BE2C (cell line): ENCODE measurements at places on chromosomes 7 and 10.
A peak's percentile ranks its signal among the peaks of the same experiment; 100 is the strongest.

DNA sequence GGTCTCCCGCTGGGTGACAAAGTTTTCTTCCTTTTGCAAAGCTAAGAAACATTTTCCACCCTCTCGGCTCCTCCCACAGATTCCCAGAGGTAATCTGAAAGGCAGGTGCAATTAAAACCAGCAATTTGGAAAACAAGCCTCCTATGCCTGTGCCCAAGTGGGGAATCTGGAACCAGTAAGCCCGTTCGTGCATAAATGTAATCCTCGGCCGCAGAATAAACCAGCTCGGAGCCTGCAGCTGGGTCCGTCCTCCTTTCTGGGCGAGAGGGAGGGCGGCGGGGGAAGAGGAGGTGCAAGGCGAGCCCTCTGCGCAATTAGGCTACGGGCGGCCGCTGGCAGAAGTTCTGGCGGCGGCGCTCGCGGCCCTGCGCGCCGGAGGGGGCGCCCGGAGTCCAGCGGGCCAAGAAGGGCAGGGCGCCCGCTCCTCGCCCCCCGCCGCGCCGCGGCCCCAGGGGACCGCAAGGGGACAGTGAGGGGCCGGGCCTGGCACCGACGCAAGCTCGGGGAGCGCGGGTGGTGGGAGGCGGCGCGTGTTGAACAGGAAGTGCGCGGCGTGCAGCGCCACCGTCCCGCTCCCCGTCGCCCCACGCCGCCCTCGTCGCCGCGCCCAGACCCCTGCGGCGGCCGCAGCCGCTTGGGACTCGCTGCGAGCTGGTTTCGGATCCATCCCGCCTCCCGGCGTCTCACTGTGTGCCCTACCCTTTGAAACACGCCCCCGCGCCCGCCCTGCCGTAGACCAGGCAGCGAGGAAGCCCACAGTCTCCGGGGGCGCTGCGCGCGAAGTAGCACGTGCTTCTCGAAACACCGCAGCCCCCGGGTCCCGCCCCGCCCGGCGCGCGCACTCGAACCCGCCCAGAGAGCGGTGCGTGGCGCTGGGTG, at the start of gene PRKAG2:
Gene PRKAG2 (minus strand): TSS at position 217 of the 879 bp plus-strand sequence. CDS start 495 bp downstream, outside the sequence.
- DNase-seq = peak; percentile 70

- peak; percentile 60 for DNase-seq
Observed at GRCh38 chr10:29736366-29737073, 101.7 kb upstream of the SVIL start.

GRCh38 chr7:129391546-129392171, 42.6 kb upstream of the STRIP2 start:
- DNase-seq = no peak

GRCh38 chr10:26222563-26222962, 6.0 kb downstream of the GAD2 start:
- no peak for DNase-seq

DNA sequence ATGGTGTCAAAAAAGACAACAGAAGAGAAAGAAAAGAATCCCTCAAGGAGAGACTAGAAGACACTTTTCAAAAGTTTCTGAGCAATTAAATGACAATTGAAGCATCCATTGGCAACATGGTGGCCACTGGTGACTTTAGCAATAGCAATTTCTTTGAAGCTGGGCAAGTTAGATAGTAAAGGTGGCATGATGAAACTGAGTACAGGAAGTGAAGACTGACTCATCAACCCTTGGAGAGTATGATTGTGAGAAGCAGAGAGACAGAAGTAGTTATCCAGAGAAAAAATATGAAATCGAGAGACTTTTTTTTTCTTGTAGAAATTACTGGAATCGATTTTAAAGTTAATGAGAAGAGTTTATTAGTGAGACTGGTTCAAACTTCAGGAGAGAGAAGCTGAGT, 52.5 kb downstream of the DGKB start:
- no peak for DNase-seq

DNA sequence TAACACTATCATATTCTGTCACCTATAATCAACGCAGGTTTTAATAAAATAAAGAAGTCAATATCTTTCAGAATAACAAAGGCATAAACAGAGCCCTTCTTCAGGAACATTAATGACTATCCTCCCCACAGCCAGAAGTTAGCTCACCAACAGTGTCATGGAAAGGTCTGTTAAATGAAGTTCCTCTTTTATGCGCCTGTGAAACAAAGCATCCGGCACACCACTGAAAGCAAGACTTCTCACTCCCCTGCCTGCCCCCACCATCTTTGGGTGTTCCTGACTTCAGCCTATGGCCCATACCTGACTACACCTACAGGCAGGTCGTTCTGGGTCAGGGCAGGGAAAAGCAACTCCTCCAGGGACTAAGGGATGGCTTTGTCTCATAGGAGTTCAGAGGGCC, 205.4 kb downstream of the FANK1 start:
- DNase-seq = no peak

DNA sequence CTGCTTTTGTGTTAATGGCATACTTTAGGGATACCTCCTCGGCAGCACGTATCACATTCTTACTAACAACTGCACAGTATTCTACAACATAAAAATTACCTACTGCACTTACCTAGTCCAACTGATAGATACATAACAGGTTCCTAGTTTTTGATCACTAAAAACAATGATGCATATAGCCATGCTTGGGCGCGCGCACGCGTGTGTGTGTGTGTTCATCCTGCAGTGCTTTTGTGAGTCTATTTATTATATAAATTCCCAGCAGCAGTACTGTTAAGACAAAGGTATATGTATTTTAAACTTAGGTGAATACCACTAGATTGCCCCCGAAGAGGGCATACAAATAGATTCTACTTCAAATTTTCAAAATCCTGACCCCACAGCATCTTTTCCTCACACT, 181.4 kb downstream of the ELMO1 start:
- DNase-seq = no peak

DNA sequence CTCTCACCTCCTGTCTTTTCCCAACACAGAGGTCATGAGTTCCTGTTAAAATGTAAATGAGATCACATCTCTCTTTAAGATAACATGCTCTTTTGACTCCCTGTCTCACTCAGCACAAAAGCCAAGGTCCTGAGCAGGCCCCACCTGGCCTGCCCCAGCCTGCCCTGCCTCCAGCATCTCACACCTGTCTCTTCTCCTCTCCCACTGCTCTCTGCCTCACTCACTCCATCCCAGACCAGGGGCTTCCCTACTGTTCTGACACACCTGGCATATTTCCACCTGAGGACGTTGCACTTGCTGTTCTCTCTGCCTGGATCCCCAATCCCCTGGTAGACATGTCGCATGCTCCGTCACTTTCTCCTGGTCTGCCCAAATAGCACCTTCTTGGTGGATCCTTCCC, 285.0 kb upstream of the ZMIZ1 start:
- DNase-seq = no peak

DNA sequence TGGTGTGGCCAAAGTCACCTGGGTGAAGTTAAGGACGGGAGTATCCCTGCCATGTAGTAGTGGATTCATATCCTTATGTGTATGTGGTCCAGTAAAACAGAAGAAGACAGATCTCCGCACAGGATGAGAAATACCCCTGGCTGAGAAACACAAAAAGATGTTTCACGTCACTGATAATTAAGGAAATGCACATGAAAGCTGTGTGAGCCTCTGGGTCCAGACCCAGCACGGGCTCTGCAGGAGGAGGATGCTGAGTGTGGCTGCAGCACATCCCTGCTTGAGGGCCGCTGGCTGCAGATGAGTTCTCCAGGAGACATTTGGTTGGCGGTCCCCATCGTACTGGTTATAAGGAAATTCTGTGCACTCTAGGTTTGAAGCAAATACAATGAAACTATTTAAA, 8.2 kb upstream of the SUN1 start:
- DNase-seq = no peak

GRCh38 chr10:14772399-14772798, 2.3 kb downstream of the FAM107B start:
- no peak for DNase-seq

GRCh38 chr10:99536338-99537085, 3.8 kb downstream of the NKX2-3 start:
- DNase-seq = no peak

DNA sequence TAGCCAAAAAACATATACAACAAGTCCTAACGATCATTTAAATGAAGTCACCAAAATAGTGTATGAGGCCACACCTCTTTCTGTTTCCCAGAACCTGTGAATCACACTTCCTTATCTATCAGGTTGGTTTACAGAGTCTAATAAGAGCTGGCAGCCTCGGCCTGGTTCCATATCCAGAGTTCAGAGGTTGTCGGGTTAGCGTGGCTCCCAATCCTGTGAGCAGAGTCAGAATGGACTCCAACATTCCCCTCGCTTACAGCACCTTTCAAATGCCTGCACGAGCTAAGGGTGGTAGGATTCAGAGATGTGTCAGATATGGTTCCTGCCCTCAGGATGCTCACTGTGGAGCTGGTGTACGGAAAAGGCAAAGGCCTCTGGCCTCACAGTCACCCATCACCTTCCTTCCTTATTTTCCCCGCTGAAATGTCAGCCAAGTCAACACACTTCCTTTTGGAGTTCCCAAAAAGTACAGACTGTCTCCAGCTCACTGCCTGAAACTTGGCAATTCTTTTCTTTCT, 6.0 kb downstream of the IL15RA start:
- no peak for DNase-seq

DNA sequence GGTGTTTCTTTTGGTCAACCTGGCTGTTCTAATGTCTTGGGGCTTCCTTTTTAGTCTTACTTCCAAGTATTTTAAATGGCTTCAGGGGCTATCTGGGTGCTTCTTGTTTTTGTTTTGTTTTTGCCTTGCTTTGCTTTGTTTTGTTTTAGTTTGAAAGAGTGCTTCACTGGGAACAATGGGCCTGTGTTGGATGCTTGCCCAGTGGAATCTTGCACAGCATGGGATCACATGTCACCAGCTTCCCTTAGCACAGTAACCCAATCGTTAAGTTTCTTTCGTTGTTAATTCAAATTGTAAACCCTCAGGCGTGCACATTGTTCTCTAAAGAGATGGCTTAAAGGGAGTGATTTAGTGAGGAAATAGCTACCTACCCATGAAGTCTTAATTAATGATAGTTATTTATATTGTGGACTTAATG, 8.9 kb downstream of the COL17A1 start:
- DNase-seq = no peak

GRCh38 chr10:49653273-49653929, 26.1 kb upstream of the C10orf53 start:
- DNase-seq = no peak

GRCh38 chr10:58712982-58713381, 200.3 kb downstream of the BICC1 start:
- DNase-seq = no peak

DNA sequence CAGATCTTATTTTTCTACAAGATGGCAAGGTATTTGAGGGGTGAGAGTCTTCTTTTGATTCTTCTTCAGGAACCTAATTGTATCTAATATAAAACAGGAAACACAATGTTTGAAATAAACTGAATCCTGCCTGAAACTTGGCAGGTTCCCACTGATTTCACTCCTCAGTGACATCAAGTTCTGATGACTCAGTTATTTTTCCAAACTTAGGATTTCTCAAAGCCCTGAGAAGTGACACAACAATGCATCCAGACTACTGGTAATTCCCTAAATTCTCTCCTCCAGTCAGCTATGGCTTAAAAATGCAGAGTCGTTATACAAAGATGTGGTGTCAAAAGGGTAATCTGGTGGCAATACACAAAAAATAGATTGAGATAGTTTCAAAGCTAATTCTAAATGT, 80.9 kb downstream of the ABLIM1 start:
- no peak for DNase-seq

- no peak for DNase-seq
Observed at GRCh38 chr10:24569828-24570657, 153.6 kb downstream of the ARHGAP21 start.

GRCh38 chr10:108877095-108877561, 1046.2 kb downstream of the XPNPEP1 start:
- peak; percentile 58 for DNase-seq

DNA sequence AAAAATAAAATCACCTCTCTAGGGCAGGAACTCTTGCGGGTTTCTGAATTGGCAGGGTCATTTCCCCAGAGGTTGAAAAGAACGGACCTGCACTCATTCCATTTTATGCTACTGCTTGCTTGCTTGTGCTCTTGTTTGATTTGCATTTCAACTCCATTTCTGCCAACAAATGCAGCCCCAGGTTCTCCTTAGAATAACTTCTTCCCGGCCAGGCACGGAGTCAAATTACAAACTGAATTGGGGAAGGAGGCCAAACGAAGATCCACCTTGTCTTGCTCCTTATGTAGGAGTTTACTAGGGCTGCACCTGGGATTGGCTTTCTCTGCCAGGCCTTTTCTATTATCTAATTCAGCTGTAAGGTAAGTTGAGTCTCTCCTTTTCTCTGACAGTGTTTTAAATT, 79.6 kb downstream of the HGF start:
- DNase-seq = no peak

DNA sequence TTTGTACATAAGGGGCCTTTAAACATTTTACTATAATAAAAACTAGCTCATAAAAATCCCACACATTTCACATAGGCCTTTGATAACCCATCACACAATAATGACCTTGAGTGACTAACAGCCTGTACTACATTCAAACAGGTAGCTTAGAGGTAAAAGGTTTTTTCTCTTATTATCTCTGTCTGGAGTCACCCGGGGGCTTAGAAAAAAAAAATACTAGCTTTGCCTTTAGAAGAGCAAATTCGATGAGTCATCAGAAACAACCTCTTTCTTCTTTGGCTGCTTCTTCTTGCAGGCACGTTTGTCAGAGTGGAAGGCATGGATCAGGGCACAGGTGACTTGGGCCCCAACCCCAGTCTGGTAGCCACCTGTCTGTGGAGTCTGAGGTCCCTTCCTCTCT, 43.4 kb upstream of the ADO start:
- DNase-seq = no peak

- peak; percentile 53 for DNase-seq
Observed at GRCh38 chr7:122886357-122887081, at the start of gene CADPS2. Gene CADPS2, minus strand, starts transcription at chr7:122886460. Its CDS starts 123 bp downstream, at chr7:122886337.

DNA sequence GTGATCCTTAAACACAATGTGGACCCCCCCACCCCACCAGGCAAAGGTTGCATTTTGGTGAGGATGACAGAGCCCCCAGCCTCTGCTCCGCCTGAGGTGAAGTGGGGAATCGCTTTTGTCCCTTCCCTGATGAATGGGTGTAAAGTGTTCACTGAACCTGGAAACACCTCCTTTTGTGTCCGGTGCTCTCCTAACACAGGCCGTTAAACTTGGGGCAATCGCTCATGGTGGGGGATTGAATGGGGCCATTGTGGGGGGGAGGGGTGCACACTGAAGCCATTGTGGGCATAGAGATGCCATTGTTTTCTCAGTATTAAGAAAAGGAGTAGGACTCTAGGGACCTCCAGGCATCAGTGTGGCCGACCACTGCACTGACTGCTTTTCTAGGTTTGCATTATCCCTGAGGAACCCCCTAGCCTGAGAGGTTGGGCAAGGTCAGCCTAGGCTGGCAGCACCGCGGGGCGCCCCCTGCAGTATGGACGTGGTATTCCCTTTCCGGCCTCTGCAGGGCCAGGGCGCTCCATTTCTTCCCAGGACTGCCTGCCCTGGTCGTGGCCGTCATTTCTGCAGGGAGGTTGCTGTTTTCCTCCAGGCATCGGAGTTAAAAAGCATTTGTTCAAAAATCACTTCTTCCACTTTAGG, 158.3 kb downstream of the TCF7L2 start:
- peak; percentile 54 for DNase-seq

- DNase-seq = no peak
Observed at GRCh38 chr7:94231305-94231704, 163.4 kb upstream of the COL1A2 start.
